Heart left ventricle (tissue), 16 donors: ENCODE measurements at places on chromosomes 1 and 21.

DNA sequence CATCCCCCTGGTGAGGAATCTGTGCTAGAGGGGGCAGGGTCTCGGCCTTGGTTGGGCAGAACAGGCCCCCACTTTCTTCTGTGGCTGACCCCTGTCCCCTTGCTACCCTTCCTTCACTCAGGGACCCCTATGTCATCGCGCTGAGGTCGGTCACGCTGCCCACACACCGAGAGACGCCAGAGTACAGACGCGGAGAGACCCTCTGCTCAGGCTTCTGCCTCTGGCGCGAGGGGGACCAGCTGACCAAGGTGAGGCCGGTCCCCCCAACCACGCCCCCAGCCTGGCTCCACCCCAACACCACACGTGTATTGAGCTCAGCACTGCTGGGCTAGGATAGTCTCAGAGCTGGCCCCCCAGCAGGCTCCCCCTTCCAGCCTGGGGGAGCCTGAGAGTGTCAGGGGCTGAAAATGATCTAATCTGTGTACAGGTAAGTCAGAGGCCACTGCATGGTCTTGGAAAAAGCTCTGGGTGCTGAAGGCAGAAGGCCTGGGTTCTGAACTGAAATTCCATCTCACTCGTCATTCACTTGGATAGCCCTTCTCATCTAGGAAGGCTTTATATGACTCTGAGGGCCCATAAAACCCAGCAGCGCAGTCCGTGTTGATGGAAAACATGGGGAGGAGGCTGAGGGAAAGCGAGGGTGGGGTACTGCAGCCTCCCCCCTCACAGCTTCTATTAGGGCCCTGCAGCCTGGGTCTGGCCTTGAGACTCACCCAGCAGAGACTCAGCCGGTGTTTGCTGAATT is 15.3 kb downstream of the FAM151A start:
- H3K36me3 ChIP-seq: peaks cover 28% of the 10 kb centered on the region
- DNase-seq: no peak
- H3K27ac ChIP-seq: no peak overlapping the region

- no peaks in the 10 kb centered on the region for H3K36me3 ChIP-seq
- peaks cover 43% of the 10 kb centered on the region for H3K4me1 ChIP-seq
- no peak for DNase-seq
Measured at GRCh38 chr1:9844756-9845155, 21.0 kb upstream of the CLSTN1 start.

GRCh38 chr1:183290628-183291027 is 104.6 kb downstream of the LAMC2 start:
- no peaks in the 10 kb centered on the region for H3K36me3 ChIP-seq
- no peaks in the 10 kb centered on the region for H3K27me3 ChIP-seq
- DNase-seq: no peak
- H3K4me1 ChIP-seq: peaks cover 47% of the 10 kb centered on the region
- no peak overlapping the region for H3K4me3 ChIP-seq

GRCh38 chr1:17874231-17874630 is 119.1 kb downstream of the ACTL8 start:
- H3K27me3 ChIP-seq: no peaks in the 10 kb centered on the region
- no peaks in the 10 kb centered on the region for H3K36me3 ChIP-seq
- H3K27ac ChIP-seq: no peak overlapping the region
- H3K4me3 ChIP-seq: no peak overlapping the region

GRCh38 chr21:17590430-17590829 is 22.3 kb downstream of the BTG3 start:
- H3K27me3 ChIP-seq: no peaks in the 10 kb centered on the region
- H3K4me1 ChIP-seq: no peaks in the 10 kb centered on the region
- H3K27ac ChIP-seq: no peak overlapping the region

DNA sequence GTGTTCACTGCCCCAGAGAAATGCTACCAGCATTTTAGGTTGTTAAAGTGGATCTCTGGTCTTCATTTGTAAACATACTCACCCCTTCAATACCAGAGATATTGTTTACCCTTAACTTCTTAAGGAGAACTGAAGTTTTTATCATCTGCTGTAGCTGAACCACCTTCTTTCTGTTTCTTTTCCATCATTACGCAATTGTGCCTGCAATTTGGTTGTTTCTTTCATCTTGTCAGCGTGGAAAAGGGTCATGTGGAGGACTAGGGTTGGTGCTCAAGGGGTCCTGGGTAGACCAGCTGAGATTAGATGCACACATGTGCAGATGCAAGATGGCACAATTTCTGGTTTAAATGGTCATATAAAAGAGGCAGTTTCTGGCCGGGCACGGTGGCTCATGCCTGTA is 23.0 kb downstream of the GART start:
- DNase-seq: no peak
- no peaks in the 10 kb centered on the region for H3K4me1 ChIP-seq
- H3K36me3 ChIP-seq: peaks cover 78% of the 10 kb centered on the region
- H3K27ac ChIP-seq: no peak overlapping the region

DNA sequence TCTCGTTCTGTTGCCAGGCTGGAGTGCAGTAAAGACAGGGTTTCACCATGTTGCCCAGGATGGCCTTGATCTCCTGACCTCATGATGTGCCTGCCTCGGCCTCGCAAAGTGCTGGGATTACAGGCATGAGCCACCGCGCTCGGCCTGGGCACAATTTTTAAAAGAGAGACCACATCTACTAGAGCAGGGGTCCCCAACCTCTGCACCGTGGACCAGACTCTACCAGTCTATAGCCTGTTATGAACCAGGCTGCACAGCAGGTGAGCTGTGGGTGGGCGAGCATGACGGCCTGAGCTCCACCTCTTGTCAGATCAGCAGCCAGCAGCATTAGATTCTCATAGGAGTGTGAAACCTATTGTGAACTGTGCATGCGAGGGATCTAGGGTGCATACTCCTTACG is 20.8 kb downstream of the TNNT2 start:
- no peaks in the 10 kb centered on the region for H3K27me3 ChIP-seq
- no peak overlapping the region for H3K4me3 ChIP-seq
- peak; percentile 50 for DNase-seq
- H3K27ac ChIP-seq: no peak overlapping the region

DNA sequence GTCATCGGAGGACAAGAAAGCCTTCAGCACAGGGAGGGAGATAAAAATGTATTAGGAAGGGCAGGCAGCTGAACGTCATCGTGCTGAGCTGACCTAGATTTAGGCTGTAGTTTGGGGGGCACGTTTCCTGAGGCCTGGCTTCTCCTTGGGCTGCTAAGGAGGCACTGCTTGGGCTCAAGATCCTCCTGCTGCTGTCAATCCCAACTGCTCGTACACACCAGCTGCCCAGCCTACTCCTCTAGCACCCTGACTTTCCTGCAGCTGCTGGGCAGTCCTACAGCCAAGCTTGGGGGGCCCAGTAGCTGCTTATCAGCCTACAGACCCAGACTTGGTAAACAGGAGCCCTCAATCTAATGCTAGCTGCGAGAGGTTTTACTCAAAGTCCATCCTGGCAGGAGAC is 6.2 kb downstream of the TMEM35B start:
- no peak overlapping the region for H3K27ac ChIP-seq
- no peak for DNase-seq
- H3K4me3 ChIP-seq: no peak overlapping the region
- H3K36me3 ChIP-seq: peaks cover 12% of the 10 kb centered on the region
- H3K4me1 ChIP-seq: peaks cover 4% of the 10 kb centered on the region

DNA sequence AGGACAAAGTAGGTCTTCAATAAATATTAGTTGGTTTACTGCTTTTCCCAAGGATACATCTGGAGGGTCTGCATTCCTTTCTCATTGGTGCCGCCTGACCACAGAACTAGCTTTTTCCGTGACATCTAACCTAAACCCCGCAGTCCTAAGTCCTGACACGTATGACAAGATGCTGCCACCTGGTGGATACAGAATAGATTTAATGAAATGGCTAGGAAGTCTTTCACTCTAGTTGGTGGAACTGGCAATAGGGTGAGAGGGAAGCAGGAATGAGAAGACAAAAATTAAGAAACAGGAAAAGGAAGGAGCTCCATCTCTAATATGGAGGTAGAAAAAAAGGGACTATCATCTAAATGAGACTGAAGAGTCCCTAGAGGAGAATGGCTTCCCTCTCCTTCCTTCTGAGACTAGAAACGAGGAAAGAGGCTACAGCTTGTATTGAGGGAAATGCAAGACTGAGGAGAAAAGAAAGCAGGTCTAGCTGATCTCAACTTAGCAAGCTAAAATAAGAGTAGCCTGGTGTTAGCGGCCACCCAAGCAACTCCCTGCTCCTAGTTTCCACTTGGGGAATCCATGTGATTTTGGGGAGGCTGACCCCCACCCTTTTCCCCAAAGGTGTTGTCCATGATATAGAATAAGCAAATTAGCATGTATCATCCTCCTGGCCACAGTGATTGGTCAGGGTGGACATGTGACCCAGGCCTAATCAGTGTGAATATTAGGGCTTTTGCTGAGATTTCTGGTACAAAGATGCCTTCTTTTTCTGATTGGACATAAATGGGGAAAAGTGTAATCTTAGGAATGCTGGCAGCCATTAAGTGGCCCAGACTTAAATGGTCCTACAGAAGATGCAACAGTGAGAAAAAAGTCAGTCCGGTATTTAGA is 5.9 kb downstream of the RFX5 start:
- H3K4me3 ChIP-seq: no peak overlapping the region
- peak; percentile 43 for DNase-seq
- H3K36me3 ChIP-seq: peaks cover 30% of the 10 kb centered on the region
- H3K27ac ChIP-seq: no peak overlapping the region

GRCh38 chr1:20343149-20343937 is 52.7 kb downstream of the VWA5B1 start:
- H3K27ac ChIP-seq: no peak overlapping the region
- peaks cover 22% of the 10 kb centered on the region for H3K27me3 ChIP-seq
- no peak for DNase-seq
- H3K36me3 ChIP-seq: no peaks in the 10 kb centered on the region
- H3K4me1 ChIP-seq: no peaks in the 10 kb centered on the region

- no peak overlapping the region for H3K4me3 ChIP-seq
- no peaks in the 10 kb centered on the region for H3K27me3 ChIP-seq
- no peak overlapping the region for H3K27ac ChIP-seq
- DNase-seq: no peak
Measured at GRCh38 chr1:54842963-54843362, 41.8 kb upstream of the TTC22 start.

GRCh38 chr1:115133440-115133839 is 44.1 kb upstream of the TSPAN2 start:
- no peaks in the 10 kb centered on the region for H3K36me3 ChIP-seq
- H3K27me3 ChIP-seq: no peaks in the 10 kb centered on the region
- H3K4me1 ChIP-seq: peaks cover 5% of the 10 kb centered on the region
- no peak overlapping the region for H3K27ac ChIP-seq

DNA sequence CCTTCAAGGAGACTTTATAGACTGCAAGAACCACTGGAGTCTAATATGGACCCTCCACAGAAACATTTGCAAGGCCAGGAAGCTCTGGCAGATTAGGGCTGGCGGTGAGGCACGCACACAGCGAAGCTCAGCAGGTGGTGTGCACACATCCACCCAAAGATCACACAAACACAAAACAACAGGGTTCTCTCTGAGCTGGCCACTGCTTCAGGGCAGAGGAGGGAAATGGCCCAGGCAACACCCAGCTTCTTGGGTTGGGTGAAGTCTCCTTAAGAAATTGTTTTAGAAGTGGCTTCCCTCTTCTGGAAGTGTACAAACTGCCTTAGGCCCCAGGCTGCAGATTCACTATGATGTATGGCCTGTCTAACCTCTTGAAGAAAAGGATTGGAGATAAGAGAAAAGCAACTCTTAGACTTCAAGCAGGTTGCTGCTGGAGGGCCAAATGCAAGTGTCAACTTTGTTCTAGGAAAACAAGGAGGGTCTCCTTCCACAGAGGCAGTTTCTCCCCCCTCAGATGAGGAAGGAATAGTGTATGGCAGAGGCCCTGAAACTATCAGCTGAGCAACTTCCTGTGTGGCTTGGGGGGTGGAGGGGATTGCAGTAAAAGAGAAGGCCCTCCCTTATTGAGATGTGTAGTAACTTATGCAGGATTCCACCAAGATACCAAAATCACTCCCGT is 2.0 kb downstream of the RCSD1 start:
- H3K27ac ChIP-seq: peak overlapping the region; percentile 95
- peaks cover 78% of the 10 kb centered on the region for H3K4me1 ChIP-seq
- no peaks in the 10 kb centered on the region for H3K36me3 ChIP-seq
- peak overlapping the region; percentile 68 for H3K4me3 ChIP-seq

GRCh38 chr1:51753969-51754368 is 124.6 kb downstream of the NRDC start:
- no peaks in the 10 kb centered on the region for H3K27me3 ChIP-seq
- H3K4me1 ChIP-seq: peaks cover 19% of the 10 kb centered on the region
- no peak for DNase-seq
- H3K4me3 ChIP-seq: no peak overlapping the region

DNA sequence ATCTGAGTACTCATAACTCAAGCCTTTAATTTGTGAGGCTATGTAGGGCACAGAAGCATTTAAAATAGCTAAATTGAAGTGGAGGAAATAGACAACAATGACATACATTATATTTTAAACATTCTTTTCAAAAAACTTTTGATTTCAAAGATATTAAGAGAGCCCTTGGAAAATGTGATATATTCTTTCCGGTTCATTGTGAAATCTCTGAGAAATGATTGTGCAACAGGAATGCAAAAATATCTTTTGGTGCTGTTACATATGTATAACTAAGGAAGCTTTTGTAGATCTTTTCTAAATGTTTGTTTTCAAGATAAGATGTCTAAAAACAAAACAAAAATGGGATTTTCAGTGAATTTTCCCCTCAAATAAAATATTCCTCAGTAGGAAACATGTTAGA is 185.2 kb downstream of the LEPR start:
- no peak overlapping the region for H3K4me3 ChIP-seq
- no peak for DNase-seq
- no peaks in the 10 kb centered on the region for H3K36me3 ChIP-seq
- H3K27me3 ChIP-seq: no peaks in the 10 kb centered on the region
- H3K4me1 ChIP-seq: no peaks in the 10 kb centered on the region
- H3K27ac ChIP-seq: no peak overlapping the region
